ENCODE measurements at places on chromosomes 2 and 18.

GRCh38 chr2:229627728-229628127, 86.6 kb downstream of the DNER start:
- DNase-seq, result peak; percentile 4

- DNase-seq, result peak; percentile 56
These were observed 32.4 kb upstream of the MRPL19 start for GRCh38 chr2:75614162-75614651.

DNA sequence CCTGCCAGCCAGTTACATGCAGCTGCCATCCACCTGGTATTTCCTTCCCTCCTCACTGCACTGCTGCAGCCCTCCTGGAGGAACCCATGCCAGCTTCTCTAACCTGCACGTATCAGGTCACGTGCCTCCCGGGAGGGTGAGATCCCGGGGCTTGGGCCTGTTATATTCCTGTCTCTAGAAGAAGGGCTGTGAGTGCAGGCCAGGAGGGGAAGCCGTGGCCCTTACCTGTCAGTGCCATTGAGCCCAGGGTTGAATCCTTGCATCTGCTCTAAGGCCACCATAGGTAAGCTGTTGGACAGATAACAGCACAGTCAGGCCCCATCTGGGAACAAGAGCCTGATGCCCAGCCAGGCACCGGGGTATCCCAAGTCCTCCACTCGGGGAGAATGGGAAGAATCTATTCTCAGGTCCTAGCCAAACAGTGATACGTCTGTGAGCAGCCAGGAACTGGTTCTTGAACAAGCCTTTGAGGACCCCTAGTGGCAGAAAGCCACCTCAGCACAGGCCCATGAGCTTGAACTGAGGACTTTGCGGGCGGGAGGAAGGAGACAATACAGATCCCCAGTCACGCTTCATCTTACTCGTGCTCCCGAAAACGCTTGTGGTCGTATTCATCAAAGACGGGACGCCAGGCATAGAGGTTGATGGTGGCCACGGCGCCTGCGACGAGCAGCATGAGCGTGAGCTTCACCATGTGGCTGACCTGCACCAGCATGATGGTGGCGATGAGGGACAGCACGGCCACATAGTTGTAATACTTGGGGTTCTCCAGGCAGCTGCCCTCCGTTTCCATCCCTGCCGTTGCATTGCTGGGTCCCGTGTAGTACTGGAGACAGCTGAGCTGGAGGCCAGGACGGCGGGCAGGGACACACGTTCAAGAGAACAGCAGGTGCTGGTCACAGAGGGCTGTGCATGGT, 34.4 kb downstream of the CENPO start:
- DNase-seq, result peak; percentile 84

GRCh38 chr18:57803103-57803969, at the start of gene ATP8B1:
ATP8B1 (minus strand) TSS chr18:57803315; CDS start chr18:57731807, 71,508 bp downstream.
- peak; percentile 87 for DNase-seq

- DNase-seq, result peak; percentile 78
These were observed 39.8 kb upstream of the AAK1 start for GRCh38 chr2:69683170-69683971.

GRCh38 chr2:54306556-54306955, 50.5 kb upstream of the TSPYL6 start:
- DNase-seq, result peak; percentile 59

- DNase-seq, result no peak
These were observed 27.5 kb downstream of the MYO7B start for GRCh38 chr2:127562936-127563335.

- peak; percentile 6 for DNase-seq
These were observed 1.7 kb upstream of the SRBD1 start for GRCh38 chr2:45612731-45613130.

DNA sequence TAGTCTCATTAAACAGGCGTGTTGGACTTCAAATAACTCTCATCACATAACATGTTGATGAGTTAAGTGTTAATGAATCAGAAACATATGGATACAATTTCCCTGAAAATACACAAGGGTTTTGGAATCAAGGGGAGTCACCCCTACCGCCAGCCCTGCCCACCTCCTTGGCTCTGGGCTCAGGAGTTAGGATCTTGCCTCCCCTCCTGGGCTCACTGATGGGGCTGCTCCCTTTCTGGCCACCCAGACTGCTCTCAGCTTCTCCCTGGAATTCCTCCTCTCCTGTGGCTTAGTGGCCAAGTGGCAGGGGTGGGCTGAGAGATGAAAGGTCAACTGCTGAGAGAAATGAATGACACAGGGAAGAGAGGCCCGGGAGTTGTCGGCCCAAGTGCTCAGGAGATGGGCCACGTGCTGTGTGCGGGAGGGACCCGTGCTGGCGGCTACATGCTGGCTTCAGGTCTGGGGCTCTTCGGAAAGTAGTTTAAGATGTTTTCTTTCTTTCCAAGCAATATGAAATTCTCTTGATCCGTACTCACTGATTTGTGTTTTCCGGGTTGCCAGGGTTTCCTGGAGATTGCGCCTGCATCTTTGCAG, 55.8 kb upstream of the TNP1 start:
- no peak for DNase-seq

GRCh38 chr2:71254078-71254477, 27.2 kb upstream of the PAIP2B start:
- DNase-seq, result no peak

- no peak for DNase-seq
These were observed 17.5 kb downstream of the KIDINS220 start for GRCh38 chr2:8819948-8820347.
